Glutamatergic neuron (in vitro differentiated cells): ENCODE measurements at places on chromosomes 5 and 9.

GRCh38 chr5:33762859-33763258 is 128.9 kb downstream of the ADAMTS12 start:
- no peak for DNase-seq

DNA sequence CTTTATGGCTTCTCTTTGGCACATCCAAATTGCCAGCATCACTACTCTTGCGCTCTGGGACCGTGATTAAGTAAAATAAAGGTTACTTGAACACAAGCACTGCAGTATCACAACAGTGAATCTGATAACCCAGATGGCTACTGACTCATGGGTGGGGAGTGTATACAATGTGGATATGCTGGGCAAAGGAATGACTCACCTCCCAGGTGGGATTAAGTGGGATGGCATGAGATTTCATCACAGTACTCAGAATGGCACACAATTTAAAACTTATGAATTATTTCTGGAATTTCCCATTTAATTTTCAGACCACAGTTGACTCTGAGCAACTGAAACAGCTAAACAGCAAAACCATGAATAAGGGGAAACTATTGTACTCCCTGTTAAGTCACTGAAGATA is 4.3 kb downstream of the GFM2 start:
- DNase-seq = no peak

GRCh38 chr9:73736270-73736669 is 584.6 kb downstream of the ANXA1 start:
- no peak for DNase-seq

DNA sequence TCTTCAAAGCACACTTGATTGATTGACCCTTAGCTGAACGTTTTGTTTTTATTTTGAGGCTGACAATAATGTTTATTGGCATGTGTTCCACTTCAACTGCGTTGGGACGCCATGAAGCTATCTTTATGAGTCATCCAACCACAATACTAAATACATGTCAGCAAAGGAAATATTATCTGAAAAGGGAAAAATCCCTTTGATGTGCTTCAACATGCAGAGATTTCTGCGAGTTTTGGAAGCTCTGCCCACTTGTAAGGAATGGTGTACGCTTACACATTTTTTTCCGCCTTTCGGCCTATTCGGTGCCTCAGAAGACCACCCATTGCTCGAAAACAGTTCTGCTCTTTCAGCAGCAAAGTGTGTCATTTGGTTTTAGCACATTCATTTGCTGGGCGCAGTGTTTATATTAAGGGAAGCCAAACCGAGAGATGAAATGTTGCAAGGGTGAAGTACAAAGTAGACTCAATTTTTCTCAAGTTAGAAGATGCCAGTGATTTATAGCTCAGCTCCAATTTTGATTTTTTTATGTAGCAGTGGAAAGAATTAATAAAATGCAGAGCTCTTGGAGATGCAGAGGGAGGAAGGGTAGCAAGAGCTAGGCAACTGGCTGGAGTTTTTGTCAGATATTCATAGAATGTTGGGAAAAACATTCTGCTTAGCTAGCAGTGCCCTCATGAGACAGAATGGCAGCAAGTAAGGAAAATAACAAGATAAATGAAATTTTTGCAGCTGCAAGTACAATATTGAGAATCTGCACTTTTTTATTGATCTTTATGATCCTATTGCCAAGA is 68.9 kb downstream of the PRDM6 start:
- no peak for DNase-seq

GRCh38 chr9:73845539-73845938 is 651.6 kb upstream of the RORB start:
- no peak for DNase-seq

DNA sequence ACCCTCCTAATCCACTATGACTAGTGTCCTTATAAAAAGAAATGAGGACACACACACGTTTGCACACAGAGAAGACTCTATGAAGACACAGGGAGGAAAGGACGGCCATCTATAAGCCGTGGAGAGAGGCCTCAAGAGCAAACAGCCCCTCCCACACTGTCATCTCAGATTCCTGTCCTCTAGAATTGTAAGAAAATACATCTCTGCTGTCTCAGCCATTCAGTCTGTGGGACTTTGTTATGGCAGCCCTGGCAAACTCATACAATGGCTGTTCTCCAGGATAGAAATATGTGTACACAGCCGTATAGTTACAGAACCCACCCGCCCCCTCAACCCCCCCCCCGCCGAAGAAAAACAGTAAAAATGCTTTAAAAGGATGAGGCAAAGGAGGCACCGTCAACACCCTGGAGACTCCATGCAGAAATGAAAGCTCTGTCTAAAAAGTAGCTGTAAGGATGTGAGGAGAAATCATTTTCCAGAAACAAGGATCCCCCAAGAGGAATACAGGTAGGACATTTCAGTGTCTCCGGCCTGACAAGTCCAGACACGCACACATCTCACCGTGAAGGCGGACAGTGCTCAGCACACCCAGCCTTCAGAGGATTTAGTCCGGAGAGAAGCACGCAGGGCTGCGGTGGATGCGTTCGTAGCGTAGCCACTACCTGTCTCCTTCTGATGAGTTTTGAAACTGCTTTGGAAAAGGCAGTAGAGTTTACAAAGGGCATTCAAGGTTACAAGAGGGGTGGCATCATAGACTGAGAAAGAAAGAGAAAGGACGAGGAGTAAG is 110.8 kb upstream of the ERCC6L2 start:
- no peak for DNase-seq

- no peak for DNase-seq
Measured at GRCh38 chr5:75640826-75641225, 29.6 kb downstream of the ANKDD1B start.

- no peak for DNase-seq
Measured at GRCh38 chr5:155794795-155795194, 532.2 kb upstream of the SGCD start.

DNA sequence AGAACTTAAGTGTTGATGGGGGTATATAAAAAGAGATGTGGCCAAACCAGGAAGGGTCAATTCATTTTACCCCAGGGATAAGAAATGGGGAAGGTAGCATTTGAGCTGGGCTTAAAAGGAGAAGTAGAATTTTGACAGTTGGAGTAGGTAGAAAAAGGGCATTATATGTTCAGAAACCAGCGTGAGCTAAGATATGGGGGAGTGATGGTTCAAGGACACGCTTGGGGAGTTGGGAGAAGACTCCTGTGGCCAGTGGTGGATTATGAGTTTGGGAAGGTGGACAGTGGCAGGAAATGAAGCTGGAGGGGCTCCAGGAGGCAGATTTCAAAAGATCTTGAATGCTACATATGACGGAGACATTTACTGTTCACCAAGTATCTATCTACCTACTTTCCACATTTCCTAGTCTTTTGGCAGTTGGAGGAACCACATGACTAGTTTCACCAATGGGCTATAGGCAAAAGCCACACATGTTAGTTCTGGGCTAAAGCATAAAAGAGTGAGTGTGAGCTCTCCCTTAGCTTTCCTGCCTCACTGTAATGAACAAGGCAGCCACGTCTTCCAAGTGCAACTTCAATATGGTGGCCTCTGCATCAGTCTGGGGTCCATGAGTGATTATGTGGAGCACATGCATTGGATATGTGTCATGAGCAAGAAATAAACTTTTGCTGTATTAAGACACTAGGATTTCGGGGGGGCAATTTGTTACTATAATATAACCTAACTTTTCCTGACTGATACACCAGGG is 15.7 kb upstream of the GSN start:
- DNase-seq = no peak

DNA sequence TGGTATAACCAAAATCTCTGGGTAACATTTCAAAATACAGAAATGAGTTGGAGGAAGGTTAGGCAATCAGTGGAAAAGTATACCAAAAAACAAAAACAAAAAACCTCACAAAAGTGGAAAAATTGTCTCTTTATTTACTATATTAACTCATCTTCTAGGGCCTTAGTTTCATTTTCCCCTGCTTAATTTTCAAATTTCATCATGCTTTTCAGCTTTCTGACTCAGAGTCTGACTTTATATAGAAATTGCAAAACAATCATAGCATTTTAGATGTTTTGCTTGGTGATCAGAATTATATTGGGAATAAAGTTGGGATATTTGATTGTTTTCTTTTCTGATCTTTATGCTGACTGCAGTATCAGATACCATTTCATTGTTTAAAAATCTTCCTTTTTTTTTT is 257.0 kb upstream of the PRR16 start:
- no peak for DNase-seq

GRCh38 chr5:65102371-65102975 is 333.7 kb downstream of the CWC27 start:
- DNase-seq = no peak
